ENCODE measurements at places on chromosomes 12 and 14.

GRCh38 chr14:71918955-71919354 is 13.3 kb upstream of the RGS6 start:
- no peak for DNase-seq

- DNase-seq, result no peak
These were observed 5.8 kb downstream of the AICDA start for GRCh38 chr12:8606890-8607289.

DNA sequence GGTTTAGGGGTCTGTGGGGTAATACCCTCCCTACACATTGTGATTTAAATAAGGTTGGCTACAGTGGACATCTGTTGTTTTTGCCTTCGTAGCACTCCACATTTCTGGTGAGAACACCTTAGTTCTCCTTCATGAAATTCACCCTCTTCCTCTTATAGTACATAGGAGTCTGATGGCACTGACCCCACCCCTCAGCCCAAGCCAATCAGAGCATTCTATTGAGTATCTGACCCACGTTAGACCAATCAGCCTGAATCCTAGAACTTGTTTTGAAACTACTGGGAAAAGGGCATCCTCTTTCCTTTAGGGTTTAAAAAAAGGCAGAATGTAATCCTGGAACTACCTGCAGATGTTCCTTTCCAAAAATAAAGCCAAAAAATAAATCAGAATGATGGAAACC is 15.8 kb upstream of the LRRC9 start:
- DNase-seq, result no peak

- DNase-seq, result no peak
These were observed 9.6 kb downstream of the TSPAN9 start for GRCh38 chr12:3086729-3087323.

- DNase-seq, result no peak
These were observed 182.2 kb upstream of the SFSWAP start for GRCh38 chr12:131528667-131529066.

- DNase-seq, result no peak
These were observed 42.1 kb downstream of the SCARB1 start for GRCh38 chr12:124821252-124822200.

DNA sequence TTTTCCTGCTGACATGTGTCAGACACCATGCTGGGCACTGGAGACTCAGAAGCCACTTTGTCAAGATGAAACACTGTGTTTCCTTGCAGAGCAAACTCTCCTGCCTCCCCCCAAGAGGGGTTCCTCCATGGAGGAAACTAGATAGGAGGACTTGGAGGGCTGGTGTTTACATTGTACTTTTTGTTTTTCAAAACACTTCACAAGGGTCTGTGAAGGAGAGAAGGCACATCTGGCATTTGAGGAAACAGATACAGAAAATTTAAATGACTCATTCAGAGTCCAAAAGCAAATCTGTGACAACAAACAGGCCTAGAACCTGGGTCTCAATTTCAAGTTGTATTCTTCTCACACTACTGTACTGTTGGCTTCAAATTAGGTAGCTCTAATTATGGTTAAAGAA is 6.7 kb upstream of the CDKL1 start:
- DNase-seq, result no peak

GRCh38 chr12:127081058-127081457 is 1185.9 kb upstream of the TMEM132C start:
- no peak for DNase-seq

- no peak for DNase-seq
These were observed 85.9 kb downstream of the PRMT8 start for GRCh38 chr12:3576891-3577290.

DNA sequence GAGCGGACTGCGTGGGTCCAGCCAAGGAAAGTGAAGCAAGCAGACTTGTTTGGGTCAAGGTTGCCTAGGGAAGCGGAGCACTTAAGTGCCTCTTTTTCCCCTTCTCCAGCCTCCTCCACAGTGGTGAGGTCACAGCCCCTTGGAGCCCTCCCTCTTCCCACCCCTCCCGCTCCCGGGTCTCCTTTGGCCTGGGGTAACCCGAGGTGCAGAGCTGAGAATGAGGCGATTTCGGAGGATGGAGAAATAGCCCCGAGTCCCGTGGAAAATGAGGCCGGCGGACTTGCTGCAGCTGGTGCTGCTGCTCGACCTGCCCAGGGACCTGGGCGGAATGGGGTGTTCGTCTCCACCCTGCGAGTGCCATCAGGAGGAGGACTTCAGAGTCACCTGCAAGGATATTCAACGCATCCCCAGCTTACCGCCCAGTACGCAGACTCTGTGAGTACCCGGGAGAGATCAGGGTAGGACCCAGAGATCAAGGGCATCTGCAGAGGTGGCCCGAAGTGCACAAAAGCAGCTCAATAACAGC is at the start of gene TSHR:
Gene TSHR, plus strand, starts transcription at position 206 of the 526 bp plus-strand sequence. Its CDS starts 60 bp downstream, at position 266.
- no peak for DNase-seq

GRCh38 chr14:99256483-99256874 is 15.5 kb downstream of the BCL11B start:
- no peak for DNase-seq

GRCh38 chr14:83764656-83765599 is 1765.0 kb upstream of the FLRT2 start:
- DNase-seq, result no peak

- DNase-seq, result no peak
These were observed 22.9 kb upstream of the KTN1 start for GRCh38 chr14:55556929-55557623.
